Effector memory CD4-positive, alpha-beta T cell (primary cell): ENCODE measurements at places on chromosomes 1 and 21.

DNA sequence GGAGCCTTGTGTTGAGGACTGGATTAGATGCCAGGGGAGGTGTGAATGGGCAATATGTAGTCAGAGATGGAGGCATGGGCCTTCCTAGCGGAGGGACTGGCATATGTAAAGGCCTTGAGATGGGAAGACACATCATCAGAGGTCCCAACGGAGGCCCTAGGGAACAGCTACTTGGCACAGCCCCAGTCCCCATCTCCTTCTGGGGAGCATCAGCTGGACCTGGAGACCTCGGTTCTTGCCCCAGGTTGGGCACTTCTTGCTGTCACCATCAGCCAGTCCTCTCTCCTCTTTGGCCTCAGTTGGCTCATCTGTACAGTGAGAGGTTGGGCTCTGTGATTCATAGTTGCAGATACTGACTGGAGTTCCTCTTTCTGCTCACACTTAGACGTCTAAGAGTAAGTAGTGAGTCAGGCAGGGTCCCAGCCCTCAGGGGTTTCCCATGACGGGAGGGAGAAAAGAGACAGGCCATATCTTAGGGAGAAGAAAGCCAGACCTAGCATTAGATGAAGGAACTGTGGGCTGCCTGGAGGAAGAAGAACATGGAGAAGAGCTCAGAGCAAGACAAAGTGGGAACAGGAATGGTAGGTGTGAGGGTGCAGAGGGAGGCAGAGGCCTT lies 3.4 kb upstream of the MARCKSL1 start:
- no peak for DNase-seq

GRCh38 chr1:9486466-9487140 lies 52.7 kb upstream of the SLC25A33 start:
- DNase-seq = no peak

DNA sequence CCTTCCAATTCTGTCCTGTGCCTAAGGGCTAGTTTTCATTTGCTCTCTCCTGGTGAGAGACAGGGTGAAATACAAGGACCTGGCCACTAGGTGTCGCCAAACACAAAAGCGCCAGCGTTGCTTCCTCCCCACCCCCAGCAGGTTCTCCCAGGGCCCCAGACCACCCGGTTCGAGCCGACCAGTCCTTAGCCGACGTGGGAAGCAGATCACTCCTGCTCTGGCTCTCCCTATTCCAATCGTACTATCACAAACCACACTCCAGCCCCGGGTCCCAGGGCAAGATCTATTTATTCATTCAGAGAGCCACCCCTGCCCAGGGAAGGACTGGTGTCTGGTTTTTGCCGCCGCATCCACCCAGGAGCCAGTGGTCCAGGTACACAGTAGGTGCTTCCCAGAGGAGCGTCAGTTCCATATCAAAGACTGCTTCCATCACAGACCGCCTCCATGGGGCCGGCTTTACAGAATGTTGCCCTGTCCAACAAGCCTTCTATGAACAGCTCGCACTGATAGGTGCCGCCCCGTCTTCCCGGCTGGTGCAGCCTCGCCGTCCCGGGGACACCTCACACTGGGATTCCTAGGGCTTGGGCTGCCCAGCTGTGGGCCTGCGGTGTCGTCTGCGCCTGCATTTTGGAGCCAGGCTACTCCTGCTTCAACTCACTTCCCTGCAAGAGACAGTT lies 35.0 kb downstream of the CTNNBIP1 start:
- peak; percentile 64 for DNase-seq

DNA sequence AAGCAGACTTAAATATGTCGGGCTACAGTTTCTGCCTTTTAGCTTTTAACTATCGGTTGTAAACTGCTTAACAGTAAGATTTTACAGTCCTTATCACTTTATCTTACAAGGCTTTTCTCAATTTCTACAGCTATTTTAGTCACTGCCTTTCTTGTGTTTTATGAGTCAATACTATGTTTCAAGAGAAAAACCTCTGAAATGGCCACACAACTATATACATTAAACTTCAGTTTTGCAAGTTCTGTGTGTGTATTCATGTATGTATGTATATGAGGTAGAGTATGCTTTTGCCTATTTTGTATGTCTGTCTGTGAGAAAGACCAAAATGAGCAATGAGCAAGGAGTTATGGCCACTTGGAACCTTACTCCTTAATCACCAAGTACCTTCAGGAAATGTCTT lies 169.8 kb downstream of the SYT2 start:
- DNase-seq = no peak

- DNase-seq = no peak
Measured at GRCh38 chr1:82287556-82287955, 486.8 kb downstream of the ADGRL2 start.

DNA sequence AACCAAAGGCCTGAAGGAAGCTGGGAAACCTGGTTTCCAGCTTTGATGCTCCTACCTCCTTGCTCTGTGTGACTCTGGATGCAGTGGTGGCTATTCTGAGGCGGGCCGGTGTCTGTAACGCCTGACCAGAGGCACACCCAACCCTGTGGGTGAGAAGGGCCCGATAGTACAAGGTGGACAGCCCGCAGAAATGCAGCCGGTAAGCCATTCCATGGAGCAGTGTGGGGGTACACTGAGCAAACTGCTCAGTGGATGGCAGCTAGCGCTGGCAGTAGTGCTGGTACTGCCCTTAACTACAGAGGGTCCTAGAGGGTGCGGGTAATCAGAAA lies 36.0 kb downstream of the AHDC1 start:
- no peak for DNase-seq

DNA sequence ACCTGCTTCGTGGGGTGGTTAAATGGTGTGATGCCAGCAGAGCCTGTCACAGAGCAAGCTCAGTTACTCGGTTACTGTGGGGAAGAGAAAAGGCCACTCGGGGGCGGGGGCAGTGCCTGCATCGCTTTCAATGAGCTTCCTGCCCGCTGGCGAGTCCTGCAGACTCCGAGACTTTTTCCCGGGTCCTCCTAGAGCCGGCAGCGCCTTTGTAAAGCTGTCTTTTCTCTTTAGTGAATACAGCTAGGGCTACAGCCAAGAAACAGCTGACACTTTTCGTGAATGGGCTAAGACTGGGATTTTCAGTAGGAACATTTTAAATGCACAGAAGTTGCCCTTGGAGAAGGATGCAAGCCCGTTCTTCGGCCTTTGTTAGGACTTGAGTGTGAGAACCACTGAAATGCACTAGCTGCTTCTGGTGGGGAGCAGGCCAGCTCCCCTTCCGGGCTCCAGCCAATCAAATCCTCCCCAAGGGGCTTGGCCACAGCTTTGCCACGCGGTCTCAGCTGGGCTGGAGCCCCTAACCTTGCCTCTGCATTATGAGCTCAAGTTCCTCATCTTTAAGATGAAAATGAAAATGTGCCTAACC lies 23.4 kb upstream of the EFHD2 start:
- no peak for DNase-seq

GRCh38 chr1:247332623-247333361 lies 1.1 kb upstream of the ZNF496 start:
- DNase-seq = no peak

DNA sequence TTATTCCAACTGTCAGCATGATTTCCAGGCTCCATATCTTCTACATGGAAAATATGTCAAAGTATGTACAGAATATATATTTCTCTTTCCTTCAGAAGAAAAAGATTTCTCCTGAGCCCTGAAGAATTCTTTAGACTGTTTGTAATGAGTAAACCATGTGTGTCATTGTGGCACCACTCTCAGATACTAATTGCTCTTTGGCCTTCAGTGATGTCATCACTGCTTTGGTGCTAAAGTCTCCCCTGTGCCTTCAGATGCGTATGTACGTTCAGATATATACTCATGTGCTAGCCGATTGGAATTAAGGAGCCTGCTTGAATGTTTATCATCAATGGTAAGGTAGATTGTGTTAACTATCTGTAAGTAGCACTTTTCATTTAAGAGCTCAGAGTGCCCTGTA lies 20.6 kb upstream of the NBL1 start:
- DNase-seq = no peak

- no peak for DNase-seq
Measured at GRCh38 chr1:1671365-1672119, 12.7 kb upstream of the CDK11B start.

GRCh38 chr1:36517011-36517771 lies 34.5 kb upstream of the CSF3R start:
- no peak for DNase-seq

DNA sequence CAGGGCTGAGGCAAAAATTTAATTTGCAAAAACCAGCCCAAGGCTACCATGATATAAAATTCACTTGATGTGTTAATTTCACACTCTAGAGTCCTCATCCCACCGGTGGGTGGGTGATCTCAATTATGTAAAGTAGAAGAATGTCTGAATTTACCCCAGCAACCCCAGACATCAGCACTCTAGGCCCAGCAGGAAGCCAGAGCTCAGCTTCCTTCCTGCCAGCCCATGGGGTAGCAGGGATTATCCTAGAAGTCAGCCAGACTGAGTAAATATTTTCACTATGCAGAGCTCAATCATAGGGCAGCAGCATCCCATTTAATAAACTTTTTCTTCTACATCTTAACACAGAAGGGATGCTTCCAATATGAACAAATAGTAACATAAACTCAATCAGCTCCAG lies 71.0 kb downstream of the SIPA1L2 start:
- DNase-seq = no peak

- DNase-seq = no peak
Measured at GRCh38 chr1:60376196-60376595, 302.6 kb upstream of the C1orf87 start.
